SJSA1 (cell line): ENCODE measurements at places on chromosomes 3 and 15.

DNA sequence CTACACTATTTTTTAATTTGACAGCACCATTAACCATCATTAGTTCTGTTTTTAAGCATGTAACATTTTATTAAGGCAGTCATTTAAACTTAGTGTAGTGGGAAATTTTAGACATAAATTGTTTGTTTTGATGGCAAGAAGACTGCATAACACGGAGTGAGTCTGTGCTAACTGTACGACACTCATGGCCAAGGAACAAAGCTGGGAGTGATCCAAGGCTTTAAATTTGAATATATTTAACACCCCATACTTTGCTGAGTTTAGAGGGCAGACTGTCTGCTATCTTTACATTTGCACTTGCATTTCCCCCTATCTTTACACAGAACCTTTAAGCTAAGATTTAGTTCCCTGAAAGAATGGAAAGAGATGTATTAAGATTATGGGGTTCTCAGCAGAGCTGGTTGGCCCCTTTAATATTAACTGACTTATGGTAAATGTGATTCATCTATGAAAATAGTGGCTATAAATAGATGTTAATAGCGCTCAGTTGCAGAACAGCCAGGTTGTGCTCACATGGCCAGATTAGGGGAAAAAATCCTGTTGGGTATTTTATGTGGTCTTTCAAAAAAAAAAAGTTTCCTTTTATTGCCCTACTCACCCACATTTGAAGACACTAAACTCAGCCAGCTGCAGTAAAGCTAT is 120.7 kb downstream of the CMSS1 start:
- DNase-seq = no peak

GRCh38 chr15:59158701-59159034 is 48.0 kb upstream of the LDHAL6B start:
- DNase-seq = no peak

GRCh38 chr3:179853176-179853575 is 183.6 kb downstream of the PEX5L start:
- no peak for DNase-seq

DNA sequence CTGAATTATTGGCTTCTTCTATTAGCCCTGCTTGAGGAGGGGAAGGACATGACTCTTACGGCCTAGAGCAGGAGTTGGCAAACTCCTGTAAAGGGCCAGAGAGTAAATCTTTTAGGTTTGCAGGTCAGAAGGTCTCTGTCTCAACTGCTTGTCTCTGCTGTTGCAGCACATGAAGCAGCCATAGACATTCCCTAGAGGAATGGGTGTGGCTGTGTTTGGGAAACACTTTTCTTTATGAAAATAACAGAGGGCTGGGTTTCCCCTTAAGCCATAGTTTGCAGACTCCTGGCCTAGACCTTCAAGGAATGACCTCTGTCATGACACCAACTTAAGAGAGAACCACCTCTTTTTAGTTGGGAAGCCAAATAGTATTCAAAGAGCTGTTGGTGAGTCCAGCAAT is 10.3 kb downstream of the TRAK1 start:
- no peak for DNase-seq
